ENCODE measurements at places on chromosomes 5 and 9.
A peak's percentile ranks its signal among the peaks of the same experiment; 100 is the strongest.

DNA sequence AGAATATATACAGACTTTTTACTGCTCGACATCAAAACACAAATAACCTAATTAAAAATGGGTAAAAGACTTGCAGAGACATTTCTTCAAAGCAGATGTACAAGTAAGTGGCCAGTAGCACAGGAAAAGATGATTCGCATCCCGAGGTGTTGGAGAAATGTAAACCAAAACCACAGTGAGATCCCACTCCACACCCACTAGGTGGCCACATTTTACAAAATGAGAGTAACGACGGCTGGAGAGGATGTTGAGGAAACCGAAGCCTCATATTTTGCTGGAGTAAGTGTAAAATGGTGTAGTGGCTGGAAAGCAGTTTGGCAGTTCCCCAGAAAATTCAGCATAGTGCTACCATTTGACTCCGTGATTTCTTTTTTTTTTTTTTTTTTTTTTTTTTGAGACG, 21.3 kb upstream of the GBGT1 start:
- peak; percentile 52 for DNase-seq

- no peak for DNase-seq
Observed at GRCh38 chr5:60076746-60077145, 183.2 kb upstream of the PDE4D start.

DNA sequence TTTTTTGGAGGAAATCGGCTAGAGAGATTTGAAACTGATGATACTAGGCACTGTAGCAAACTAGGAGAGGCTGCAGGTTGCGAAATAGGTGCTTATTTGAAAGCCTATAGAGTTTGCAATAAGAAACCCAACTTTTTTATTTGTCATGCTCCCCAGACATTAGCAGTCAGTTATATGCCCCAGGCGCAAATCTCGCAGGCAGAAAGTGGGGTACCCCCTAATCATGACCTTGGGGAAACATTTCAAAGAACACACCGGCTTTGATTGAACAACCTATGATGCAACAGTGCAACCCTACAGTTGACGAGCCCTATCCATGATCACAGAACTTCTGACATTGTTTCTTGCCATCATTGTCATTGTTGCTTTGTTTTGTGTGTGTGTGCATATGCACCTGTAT, 510.5 kb downstream of the RAB3C start:
- no peak for DNase-seq

DNA sequence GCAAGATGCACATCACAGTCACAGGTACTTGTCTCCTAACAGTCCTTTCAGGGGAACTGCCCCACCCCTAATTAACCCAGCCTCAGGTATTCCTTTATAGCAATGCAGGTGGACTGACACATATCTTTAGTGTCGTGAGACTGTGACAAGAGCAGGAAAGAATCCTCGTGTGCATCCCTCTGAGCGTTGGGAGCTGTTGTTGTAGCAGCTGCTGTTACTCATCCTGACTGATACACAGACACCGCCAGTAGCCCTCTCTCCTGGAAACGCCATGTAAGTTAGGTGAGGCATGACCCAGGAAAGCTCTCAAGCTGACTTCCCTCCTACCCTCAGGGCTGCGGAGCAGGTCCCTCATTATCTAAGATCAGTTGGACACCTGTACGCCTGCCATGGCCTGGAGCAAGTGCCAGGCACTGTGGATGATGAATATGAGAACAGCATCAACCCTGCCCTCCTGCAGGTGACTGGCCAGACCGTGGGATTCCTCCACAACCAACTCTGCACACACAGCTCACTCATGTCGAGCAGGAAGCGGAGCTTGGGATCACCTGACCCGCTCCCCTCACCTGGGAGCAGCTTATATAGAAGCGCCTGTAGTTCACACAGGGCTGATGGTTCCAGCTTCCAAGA, 10.2 kb upstream of the LCN15 start:
- DNase-seq: no peak

DNA sequence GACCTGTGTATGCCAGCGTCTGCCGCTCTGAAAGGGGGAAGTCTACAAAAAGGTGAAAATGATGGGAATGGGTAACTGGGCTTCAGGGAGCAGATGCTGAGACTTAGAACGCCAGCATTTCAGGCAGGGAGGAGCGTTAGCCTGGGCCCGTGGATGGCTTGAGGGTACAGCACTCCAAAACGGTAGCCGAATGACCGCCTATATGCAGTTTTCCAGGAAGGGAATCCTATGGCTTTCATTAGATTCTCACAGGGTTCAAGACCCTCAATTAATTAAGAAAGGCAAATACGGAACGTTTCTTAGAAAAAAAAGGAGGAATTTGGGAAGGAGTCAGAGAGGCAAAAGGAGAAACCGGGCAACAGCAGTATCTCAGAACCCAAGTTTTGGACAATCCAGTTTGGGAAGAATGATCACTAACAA, 639 bp downstream of the AMACR start:
- DNase-seq: peak; percentile 11

DNA sequence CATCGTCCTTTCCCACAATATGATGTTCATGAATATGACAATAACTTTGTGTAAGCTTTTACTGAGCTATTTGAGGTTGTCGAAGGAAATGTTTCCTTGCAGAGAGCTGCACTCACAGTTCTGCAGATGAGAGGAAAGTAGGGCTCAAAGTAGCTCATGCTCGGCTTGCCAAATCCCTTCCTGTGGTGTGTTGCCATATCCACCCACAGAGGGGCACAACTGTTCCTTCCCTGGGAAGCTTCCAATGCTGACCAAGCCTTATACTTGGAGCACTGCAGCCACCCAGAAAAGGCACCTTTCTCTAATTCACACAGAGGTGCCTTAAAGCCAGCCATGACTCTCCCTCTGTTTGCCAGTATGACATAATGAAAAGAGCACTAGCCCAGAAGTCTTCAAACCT, 390.3 kb downstream of the CAAP1 start:
- no peak for DNase-seq

DNA sequence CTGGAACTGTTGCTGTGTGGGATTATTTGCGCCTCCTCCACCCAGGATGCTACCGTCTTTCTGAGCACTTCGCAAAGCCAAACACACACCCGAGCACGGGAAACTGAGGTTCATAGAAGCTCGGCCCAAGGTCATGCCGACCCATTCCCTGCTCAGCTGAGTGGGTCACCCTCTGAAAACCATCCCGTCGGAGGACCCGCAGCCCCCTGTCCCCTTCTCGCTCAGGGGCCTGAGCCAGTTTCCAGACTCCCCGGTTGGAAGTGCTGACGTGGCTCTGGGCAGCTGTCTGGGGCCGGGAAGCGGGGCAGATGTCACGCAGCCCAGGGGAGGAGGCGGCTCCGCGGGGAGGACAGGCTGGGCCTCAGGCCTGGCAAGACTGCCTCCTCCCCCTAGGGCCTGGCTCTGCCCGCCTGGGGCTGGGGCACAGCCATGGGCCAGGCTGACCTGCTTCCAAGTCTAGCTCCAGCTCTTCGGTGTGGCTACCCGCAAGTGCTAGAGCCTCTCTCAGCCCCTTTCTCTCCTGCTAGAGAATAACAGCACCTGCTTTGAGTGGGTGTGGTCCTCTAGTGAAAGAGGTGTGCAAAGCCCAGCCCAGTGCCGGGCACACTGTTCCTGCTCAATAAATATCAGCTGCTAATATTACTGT, 9.9 kb upstream of the CXXC5 start:
- DNase-seq: no peak

DNA sequence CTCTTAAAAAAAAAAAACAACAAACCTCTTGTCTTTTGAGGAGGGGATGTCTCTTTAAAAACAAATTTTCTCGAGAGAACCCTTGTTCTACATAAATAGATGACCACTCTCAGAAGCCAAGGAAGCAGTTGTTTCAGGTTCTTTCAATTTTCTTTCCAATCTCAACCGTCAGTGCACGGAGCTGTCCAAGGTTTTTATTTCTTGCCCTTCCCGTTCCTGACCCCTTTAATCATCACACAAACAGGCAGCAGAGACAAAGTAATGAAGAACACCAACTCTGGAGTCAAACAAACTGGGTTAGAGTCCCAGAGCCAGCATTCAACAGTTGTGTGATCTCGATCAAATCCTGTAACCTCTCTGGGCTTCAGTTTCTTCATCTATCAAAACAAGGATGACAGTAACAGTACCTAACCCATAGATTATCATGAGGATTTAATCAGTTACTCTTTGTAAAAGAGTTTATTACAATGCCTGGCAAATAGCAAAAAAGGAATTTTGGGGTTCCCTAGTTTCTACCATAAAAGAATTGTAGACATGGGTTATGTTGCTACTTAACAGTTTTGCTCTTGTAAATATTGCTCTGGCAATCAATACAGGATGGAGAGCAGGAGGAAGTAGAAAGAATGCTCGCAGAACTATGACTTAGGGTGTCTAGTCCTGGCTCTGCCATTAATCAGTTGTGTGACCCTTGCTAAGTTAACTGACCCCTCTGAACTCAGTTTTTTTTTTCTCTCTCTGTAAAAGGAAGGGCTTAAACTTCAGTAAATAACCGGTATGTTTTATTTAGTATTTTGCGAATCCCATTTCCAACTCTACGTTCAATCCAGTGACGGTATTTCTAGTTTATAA, 1.0 kb upstream of the NIM1K start:
- DNase-seq: no peak

- peak; percentile 6 for DNase-seq
Observed at GRCh38 chr5:10489810-10490426, 48.2 kb downstream of the ROPN1L start.

DNA sequence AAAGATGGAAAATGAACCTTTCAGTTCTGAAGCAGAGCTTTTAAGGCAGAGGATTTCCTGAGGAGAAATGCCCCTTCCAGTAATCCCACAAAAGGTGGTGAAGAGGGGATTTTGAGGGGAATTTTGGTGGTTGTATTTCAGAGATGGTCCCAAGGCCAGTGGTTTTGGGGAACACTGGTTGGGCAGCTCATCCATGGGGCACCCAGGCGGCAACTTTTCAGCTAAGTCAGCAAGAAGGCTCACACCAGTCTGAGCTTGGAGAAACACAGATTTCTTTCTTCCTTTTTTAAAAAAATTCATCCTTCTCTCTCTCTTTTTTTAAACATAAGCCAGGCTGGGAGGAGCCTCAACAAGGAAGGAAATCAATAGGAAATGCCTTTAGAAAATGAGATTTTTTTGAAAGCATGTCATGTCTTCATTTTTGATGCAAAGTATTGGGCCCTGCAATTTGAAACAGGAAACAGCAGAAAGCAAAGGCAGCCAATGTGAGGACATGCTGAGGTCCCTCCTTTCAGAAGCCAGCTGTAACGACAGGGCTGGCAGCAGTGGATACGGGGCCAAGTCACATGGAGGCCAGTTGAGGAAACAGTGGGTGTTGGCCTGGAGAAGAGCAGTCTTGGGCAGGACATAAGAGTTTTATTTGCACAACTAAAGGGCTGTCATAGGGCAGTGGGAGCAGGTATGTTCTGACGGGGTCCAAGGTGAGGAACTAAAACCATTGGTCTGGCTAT, 155.3 kb upstream of the KLF4 start:
- no peak for DNase-seq

- DNase-seq: no peak
Observed at GRCh38 chr5:179768326-179769085, 25.3 kb upstream of the LTC4S start.

DNA sequence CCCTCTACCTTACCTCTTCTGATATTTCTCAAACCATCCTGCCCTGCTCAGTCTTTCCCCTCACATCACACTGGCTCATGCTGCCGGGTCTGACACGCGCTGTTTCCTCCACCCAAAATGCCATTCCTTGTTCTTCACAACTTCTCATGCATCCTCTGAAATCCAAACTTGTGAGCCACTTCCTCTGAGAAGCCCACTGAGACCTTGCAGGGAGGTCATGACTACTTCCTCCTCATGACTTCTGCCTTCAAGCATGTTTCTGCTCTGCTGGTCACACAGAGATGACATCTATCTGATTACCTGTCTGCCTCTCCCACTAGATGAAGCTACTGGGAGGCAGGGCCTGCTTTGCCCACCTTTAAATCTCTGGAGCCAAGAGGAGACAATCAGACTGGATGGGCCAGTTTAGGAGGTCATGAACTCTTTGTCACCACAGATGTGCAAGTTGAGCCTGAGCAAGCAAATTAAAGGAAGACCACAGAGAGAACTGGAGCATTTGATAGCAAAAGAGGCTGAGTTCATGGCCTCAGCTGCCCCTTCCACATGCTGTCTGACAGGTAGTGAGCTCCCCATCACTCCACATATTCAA, 119.8 kb upstream of the TBC1D2 start:
- DNase-seq: no peak

DNA sequence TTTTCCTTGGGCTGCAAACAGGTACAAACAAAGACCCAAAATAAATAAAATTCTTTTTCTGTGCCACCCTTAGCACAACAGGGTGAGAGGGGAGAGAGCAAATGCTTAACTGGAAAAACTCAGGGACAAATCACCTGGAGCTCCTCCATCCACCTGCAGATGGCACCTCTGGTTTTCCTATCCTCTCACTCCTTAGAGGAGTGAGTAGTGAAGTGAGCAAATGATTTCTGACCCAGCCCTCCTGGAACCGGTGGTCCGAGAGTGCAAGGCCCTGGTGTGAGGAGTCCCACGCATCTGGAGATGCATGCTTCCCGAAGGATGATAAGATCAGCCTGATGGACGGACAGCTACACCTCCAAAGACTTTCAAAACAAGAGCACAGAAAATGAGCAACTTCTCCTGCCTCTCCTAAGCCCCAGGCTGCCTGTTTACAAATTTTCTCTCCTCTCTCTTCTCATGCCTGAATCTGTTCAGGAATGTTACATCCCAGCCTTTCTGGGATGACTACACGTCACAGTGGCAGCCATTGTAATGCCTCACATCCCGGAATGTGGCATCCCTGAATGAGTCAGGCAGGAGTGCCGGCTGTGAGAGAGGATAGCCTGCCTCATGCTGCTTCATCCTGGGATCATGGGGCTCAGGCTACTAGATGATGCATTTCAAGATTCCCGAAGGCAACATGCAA, 86.4 kb downstream of the ADRB2 start:
- DNase-seq: no peak

DNA sequence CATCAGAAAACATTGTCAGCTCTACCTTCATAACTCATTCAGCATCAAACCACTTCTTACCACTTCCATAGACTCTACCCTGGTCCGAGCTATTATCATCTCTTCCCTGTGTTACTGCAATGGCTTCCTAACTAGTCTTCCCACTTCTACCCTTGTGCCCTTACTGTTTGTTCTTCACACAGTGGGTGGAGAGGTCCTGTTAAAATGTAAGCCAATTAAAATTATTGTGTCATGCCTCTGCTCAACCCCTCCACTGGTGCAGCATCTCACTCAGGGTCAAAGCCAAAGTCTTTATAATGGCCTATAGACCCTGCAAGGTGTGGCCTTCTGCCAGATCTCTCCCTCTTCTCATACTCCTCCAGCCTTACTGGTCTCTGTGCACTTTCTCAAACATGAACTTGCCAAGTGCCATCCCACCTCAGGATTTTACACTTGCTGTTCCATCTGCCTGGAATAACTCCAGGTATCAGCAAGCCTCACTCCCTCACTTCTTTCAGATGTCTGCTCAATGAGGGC, 22.8 kb upstream of the ARAP3 start:
- no peak for DNase-seq

GRCh38 chr9:134720136-134720753, 78.6 kb downstream of the COL5A1 start:
- DNase-seq: no peak

GRCh38 chr5:124678922-124679519, 67.4 kb downstream of the ZNF608 start:
- no peak for DNase-seq
